Progenitor cell of endocrine pancreas (in vitro differentiated cells): ENCODE measurements at places on chromosomes 3 and 15. TPM values are rescaled to one million over a fixed set of nuclear protein-coding genes. Genes with fewer than 3 reads are reported as not detected.

The PPP1R14D gene
- total RNA-seq, result 0.81 and 1.5 TPM in 2 replicates

The RASL12 gene
- total RNA-seq, result 0.38 and 0.40 TPM in 2 replicates

The THOC7 gene
- total RNA-seq, result 52.6 and 53.4 TPM in 2 replicates

GRCh38 chr3:45659661-45660566, 29.3 kb upstream of the SACM1L start:
- H3K27ac ChIP-seq, result no peak overlapping the region
- DNase-seq, result peak; percentile 22
- H3K4me1 ChIP-seq, result peaks cover 2% of the 10 kb centered on the region
- no peak overlapping the region for H3K4me3 ChIP-seq
- peaks cover 4% of the 10 kb centered on the region for H3K36me3 ChIP-seq
